ENCODE measurements at places on chromosomes 12 and 14.

GRCh38 chr14:65287264-65288131 lies 125.0 kb upstream of the FUT8 start:
- H3K27ac ChIP-seq: peak overlapping the region; percentile 97
- peaks cover 56% of the 10 kb centered on the region for H3K4me1 ChIP-seq
- H3K4me3 ChIP-seq: peak overlapping the region; percentile 66
- H3K27me3 ChIP-seq: no peaks in the 10 kb centered on the region
- DNase-seq: peak; percentile 88
- H3K36me3 ChIP-seq: peaks cover 3% of the 10 kb centered on the region

- H3K36me3 ChIP-seq: no peaks in the 10 kb centered on the region
- DNase-seq: no peak
- no peak overlapping the region for H3K27ac ChIP-seq
- H3K27me3 ChIP-seq: no peaks in the 10 kb centered on the region
- no peaks in the 10 kb centered on the region for H3K4me1 ChIP-seq
- no peak overlapping the region for H3K4me3 ChIP-seq
Measured at GRCh38 chr12:77767756-77768343, 62.8 kb upstream of the NAV3 start.

DNA sequence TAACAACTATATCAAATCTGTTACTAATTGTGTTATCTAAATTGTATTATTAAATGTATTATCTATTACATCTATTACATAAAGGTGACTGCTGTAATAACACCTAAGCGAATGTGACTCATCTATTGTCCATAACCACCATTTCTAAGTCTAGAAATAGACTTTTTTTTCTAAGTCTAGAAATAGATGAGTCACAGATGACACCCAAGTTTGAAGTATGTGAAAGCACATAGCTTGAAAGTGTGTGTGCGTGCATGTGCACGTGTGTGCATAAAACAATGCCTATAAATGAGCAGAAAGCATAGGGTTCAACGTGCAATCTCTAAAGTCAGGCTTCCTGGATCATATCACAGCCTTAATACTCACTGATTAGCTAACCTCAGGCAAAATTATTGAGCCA lies 451.3 kb upstream of the USP15 start:
- no peak for DNase-seq
- no peaks in the 10 kb centered on the region for H3K36me3 ChIP-seq
- no peaks in the 10 kb centered on the region for H3K27me3 ChIP-seq
- no peaks in the 10 kb centered on the region for H3K4me1 ChIP-seq

DNA sequence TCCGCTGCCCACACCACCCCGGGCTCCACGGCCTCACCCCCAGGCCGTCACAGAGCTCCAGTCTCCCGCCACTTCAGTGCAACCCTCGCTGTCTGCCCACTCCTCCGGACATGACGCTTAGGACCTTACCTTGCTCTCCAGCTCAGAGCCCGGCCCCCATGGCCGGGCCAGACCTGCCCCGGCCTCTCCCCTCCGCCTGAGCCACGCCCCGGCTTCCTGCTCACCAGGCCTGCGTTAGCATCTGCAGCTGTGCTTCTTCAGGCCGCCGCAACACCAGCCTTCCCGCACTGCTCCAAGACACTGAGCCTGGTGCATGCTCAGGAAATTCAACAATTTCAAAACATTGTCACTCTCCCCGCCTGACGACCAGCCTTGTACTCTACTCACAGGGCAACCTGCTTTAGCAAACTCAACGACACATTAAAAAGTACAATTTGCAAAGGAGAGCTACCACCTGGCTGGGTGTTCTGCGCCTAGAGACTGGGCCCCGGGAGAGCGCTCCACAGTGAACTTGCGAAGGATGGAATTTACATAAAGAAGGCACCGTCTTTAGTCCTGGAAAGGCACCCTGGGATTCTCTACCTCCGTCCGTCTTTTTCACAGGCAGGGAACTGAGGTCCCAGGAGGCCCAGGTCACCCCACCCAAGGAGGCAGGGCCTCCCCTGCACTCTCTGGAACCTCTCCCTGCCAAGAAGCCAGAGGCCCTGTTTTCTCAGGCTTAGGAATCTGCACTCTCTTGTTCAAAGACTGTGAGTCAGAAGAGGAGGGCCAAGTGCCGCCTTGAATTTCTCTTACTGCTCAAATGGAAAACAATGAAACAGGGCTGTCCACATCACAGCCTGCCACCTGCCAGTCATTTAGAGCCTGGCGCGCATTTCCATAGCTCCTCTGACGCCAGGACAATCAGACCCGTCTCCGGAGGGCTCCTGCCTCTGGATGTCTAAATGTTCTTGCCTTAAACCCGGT lies 51.3 kb downstream of the STX2 start:
- H3K27ac ChIP-seq: no peak overlapping the region
- H3K27me3 ChIP-seq: no peaks in the 10 kb centered on the region
- no peaks in the 10 kb centered on the region for H3K4me1 ChIP-seq
- H3K4me3 ChIP-seq: no peak overlapping the region

- H3K27ac ChIP-seq: peak overlapping the region; percentile 70
- peak; percentile 53 for DNase-seq
- H3K4me1 ChIP-seq: peaks cover 14% of the 10 kb centered on the region
- H3K36me3 ChIP-seq: peaks cover 8% of the 10 kb centered on the region
Measured at GRCh38 chr14:103140316-103141109, 17.3 kb downstream of the TNFAIP2 start.

DNA sequence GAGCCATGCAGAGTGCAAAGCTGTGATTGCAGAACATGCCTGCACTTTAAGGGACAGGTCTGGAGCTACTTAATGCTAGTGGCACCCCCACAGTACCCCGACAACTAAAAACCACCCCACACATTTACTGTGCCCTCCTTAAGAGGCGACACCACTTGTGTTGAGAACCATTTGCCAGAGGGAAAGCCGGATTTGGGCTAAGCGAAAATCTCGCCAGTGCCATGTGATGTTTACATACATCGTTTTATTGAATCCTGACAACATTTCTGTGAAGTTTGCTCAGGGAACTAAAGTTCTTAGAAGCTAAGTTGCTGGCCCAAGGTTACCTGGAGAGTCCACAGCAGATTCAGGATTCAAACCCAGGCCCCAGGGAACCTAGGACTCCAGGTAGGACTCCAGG lies 119.0 kb upstream of the FKBP4 start:
- no peaks in the 10 kb centered on the region for H3K27me3 ChIP-seq
- DNase-seq: no peak
- H3K4me3 ChIP-seq: no peak overlapping the region
- H3K27ac ChIP-seq: no peak overlapping the region
- no peaks in the 10 kb centered on the region for H3K4me1 ChIP-seq

DNA sequence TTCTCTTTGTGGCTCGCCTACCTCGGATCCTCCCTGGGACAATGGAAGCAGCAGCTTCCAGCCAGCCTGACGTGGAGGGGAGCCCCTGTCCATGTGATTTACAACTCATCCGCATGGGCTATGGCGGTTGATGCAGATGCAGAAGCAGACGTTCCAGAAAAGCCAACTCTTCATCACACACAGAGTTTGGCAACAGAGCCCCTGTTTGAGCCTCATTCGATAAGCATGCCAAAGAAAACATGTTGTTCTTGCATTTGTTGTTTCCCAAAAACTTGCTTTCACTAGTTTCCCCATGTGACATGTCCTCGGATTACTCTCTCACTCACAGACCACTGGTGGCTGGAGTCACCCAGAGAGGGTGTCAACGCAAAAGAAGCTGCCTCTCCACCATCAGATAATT lies 16.4 kb upstream of the TC2N start:
- no peak for DNase-seq
- H3K36me3 ChIP-seq: no peaks in the 10 kb centered on the region
- no peak overlapping the region for H3K4me3 ChIP-seq
- H3K4me1 ChIP-seq: peaks cover 7% of the 10 kb centered on the region

GRCh38 chr14:61416591-61416990 lies 95.2 kb downstream of the PRKCH start:
- H3K27ac ChIP-seq: no peak overlapping the region
- peaks cover 5% of the 10 kb centered on the region for H3K4me1 ChIP-seq

DNA sequence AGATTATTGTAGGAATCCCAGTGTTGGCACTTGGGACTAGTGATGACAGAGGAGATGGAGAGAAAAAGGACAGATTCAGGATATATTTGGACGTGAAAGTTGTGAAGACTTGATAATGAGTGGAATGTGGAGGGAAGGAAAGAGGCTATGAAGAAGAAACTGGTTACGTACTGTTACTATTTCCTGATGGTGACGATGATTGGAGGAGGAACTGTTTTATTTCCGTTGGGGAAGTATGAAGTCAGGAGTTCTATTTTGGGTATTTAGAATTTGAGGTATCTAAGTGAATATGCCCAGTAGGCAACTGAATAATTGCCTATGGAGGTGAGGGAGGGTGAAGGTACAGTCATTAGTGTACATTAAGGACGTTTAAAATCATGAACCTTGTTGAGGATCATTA lies 207.2 kb downstream of the TMTC2 start:
- no peaks in the 10 kb centered on the region for H3K27me3 ChIP-seq
- H3K4me3 ChIP-seq: no peak overlapping the region
- DNase-seq: no peak
- no peak overlapping the region for H3K27ac ChIP-seq

DNA sequence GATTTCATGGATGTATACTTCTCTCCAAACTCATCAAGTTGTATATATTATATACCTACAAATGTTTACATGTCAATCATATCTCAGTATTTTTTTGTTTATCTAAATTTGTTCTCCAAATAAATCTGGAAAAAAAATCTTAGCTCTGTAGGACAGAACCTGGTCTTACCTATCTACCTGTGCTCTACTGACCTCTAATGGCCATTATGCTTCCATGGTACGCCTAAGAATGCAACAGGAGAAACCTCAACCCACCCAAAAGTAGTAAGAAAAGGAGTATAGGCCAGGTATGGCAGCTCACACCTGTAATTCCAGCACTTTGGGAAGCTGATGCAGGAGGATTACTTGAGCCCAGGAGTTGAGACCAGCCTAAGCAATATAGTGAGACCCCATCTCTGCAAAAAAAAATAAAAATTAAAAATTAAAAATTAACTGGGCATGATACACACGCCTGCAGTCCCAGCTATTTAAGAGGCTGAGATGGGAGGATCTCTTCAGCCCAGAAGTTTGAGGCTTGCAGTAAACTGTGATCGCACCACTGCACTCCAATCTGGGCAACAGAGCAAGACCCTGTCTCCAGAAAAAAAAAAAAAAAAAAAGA lies 8.7 kb downstream of the OR11H4 start:
- H3K36me3 ChIP-seq: peaks cover 5% of the 10 kb centered on the region
- H3K4me1 ChIP-seq: no peaks in the 10 kb centered on the region
- peaks cover 6% of the 10 kb centered on the region for H3K27me3 ChIP-seq
- H3K27ac ChIP-seq: no peak overlapping the region

GRCh38 chr12:108861878-108862587 lies 4.7 kb upstream of the SSH1 start:
- H3K4me3 ChIP-seq: no peak overlapping the region
- H3K36me3 ChIP-seq: no peaks in the 10 kb centered on the region
- H3K27me3 ChIP-seq: no peaks in the 10 kb centered on the region
- peaks cover 43% of the 10 kb centered on the region for H3K4me1 ChIP-seq

GRCh38 chr12:122790393-122791075 lies 16.2 kb downstream of the CCDC62 start:
- H3K4me3 ChIP-seq: no peak overlapping the region
- no peaks in the 10 kb centered on the region for H3K4me1 ChIP-seq
- H3K27me3 ChIP-seq: no peaks in the 10 kb centered on the region
- H3K36me3 ChIP-seq: no peaks in the 10 kb centered on the region

DNA sequence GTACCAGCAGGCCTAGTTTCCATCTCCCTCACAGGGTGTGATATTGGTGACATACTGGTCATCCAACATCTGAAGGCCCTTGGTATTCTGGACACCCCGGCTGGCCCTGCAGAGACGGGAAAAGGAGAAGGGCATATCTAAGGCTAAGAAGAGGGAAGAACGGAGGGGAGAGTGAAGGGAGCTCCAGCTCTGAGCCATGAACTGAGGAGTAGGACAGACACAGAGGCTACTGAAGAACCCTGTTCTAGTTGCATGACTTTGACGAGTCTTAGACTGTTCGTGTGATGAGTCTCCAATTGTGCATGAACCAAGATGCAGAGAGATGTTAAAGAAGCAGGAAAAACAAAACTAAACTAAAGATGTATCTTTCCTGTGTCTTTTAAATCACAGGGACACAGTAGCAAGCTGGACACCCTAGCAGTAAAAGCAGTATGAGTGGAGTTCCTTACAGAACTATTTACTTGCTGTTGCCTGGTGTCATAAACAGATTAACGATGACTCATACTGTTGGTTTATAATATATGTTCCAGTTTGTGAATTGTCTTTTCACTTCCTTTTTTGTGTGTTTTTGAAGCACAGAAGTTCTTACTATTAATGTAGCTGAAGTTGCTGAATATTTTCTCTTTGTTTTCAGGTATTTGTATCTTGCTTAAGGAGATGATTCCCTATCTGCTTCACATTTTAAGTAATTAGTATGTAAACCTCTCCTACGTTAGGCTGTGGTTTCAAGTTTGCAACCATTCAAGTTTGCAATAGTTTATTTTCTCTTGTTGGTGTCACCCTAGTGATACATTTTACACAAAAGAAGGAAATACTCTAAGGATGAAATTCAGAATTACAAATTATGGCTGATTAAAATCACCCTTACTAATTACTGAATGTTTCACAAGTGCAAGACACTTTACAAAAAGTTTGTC lies 15.7 kb downstream of the FAR2 start:
- peak overlapping the region; percentile 85 for H3K27ac ChIP-seq
- H3K27me3 ChIP-seq: no peaks in the 10 kb centered on the region
- no peak overlapping the region for H3K4me3 ChIP-seq

DNA sequence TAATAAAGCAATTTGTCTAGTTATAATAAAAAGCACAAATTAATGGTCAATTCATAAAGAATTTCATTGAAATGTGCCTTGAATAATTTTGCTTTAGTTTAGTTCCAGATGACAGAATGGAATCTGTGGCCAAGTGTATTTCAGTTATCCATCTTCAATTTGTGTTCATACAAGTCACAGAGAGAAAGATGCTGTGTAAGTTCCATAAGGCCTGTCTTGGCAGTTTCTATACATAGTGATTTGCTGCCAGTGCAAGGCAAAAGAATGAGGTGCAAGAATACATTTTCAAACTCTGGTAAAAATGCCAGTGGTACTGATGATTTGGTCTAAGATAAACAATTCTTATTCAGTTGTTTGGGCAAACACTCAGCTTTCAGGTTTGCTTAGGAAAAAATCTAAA lies 134.4 kb upstream of the PTPRB start:
- no peaks in the 10 kb centered on the region for H3K27me3 ChIP-seq
- DNase-seq: no peak
- H3K27ac ChIP-seq: no peak overlapping the region
- H3K4me1 ChIP-seq: peaks cover 6% of the 10 kb centered on the region
- no peaks in the 10 kb centered on the region for H3K36me3 ChIP-seq

DNA sequence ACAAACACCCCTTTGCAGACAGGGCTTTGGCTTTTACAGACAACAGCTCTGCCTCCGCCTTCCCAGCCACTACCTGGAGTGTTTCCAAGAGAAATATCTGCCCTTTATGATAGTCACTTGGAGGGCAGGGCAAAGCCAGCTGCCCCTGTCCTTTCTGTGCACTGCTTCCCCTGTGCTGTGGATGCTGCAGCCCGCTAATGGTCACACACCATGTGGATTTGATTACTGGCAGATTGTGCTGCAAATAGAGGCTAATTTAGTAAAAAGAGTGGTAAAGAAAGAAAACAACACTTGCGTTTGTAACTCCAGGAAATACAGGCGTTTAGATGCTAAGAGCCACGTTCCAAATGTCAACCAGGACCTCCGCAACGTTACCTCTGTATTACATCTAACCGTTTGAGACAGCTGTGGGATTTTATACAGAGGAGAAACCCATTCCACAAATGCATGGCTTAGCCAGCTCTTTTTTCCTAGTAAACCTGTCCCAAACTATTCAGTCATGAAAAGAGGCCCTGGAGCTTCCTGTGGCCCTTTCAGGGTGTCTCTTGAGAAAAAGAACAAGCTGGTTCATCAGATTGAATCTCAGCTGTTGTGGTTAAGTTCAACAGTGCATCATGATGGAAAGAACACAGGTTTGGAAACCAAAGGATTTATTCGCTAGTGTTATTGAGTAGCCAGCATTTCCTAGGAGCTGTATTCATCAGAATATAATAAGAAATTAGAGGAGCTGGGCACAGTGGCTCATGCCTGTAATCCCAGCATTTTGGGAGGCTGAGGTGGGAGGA lies 30.1 kb upstream of the PWP1 start:
- no peaks in the 10 kb centered on the region for H3K36me3 ChIP-seq
- no peak overlapping the region for H3K27ac ChIP-seq
- no peaks in the 10 kb centered on the region for H3K4me1 ChIP-seq
